CD4-positive, alpha-beta memory T cell (primary cell): ENCODE measurements at places on chromosomes 11 and 22. TPM values are rescaled to one million over a fixed set of nuclear protein-coding genes. Genes with fewer than 3 reads are reported as not detected.

OR10D3 gene
- polyA plus RNA-seq: not detected

LBHD1 gene
- polyA plus RNA-seq: 2.4 TPM

DNA sequence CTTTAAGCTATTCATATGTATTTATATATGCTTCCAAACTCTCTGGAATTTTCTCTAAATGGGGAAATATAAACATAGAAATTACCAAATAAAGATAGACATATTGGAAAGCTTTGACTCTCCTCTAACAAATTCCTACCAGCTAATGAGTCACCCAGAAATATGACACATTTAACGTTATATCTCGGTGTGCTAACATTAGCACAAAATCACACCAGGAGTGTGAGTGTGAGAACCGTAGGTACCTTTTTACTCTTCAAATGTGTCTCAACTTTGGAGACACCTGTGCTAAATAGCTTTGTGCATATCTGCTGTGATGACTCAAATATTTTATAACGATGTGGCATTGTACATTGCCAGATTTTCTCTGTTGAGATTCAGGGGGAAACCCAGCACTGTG lies 714.4 kb downstream of the METTL15 start:
- DNase-seq: no peak

GRCh38 chr11:32858731-32859130 lies 29.0 kb downstream of the PRRG4 start:
- no peak for DNase-seq

- no peak for DNase-seq
Measured at GRCh38 chr11:2797121-2797711, 88.4 kb downstream of the CDKN1C start.

DNA sequence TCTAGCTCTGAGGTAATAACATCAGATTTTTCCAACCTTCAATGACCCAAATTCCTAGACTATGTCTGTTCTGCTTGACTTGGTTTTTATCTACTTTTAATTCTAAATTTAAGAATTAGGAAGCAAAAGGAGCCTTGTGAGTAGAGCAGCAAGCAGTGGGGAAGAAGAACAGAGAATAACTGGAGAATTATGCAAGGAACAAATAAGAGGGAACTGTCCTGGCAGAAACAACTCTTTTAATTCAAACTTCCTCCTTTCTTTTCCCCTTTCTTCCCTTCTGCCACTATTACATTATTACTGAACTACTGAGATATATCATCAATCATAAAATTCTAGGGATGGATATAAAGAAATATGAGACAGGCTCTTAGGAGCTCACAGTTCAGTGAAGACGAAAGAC lies 276.1 kb downstream of the SBF2 start:
- no peak for DNase-seq

DNA sequence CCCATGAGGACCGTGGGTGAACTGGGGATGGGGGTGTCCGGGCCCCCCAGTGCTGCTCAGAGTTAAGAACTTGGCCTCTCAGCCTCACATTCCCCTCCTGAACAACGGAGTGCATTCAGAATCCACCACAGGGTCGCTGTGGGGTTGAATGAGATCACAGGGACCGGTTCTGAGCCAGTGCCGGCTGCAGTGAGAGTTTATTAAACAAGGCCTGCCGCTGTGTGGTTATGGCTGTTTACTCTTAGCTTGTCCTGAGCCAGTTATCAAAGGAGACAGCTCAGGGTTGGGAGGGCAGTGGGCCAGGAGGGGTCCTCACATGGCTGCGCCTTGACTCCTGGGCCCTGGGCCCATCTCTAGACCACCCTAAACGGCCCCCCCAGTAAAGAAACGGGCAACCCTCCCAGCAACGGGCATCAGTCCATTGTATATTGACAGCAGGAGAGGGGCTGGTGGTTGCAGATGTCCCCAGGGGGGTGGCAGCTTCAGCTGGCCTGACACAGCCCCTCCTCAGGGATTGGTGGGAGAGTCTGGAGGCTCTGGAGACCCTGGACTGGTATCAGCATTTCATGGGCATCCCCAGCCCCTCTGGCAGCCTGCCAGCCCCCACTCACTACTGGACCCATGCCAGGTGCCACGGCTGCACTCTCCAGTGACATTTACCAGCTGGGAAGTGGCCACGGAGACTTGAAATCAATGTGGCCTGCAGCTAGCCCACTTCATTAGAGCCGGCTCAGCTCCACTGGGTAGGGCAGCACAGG lies 15.1 kb upstream of the CABP7 start:
- DNase-seq: no peak

DNA sequence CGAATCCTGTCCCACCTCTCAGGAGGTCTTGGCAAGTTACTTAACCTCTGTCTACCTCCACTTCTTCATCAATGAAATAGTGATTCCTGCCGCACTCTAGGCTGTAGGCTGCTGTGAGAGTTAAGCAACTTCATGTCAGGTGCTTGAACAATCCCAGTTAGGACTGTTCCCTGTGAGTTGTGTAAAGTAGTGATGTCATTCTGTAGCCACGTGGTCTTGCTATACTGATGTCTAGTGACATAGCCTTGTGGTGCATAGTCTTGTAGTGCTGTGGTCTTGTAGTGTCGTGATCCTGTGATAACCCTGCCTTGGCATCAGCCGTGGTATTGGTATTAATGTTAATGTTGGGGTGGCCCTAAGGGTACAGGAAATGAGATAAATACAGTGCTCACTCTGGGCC lies 30.3 kb upstream of the PRR5 start:
- DNase-seq: peak; percentile 20

GRCh38 chr11:118834427-118835028 lies 43.6 kb upstream of the DDX6 start:
- no peak for DNase-seq
